Thymus (tissue), 14 donors: ENCODE measurements at places on chromosomes 1 and 21.

DNA sequence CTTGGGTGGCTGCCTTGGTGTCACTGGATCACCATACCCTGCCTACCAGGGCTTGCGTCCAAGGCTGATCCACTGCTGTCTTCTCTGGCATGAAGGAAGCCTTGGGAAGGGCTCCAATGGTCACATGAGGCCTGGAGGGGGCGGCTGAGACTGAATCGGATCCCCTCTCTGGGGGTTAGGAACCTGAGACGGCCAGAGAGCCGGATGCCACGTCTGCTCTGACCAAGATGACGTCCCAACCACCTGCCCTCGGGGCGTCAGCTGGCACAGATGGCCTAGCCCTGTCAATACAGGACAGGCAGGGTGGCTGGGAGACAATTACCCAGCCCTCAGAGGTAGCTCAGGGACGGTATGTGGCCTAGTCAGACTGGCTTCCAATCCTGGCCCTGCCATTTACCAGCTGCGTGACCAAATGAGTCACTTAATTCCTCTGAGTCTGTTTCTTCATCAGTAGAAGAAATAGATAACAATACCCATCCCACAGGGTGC lies 5.4 kb downstream of the TRIM62 start:
- no peak for DNase-seq
- no peak overlapping the region for H3K4me3 ChIP-seq
- peaks cover 3% of the 10 kb centered on the region for H3K36me3 ChIP-seq
- H3K27ac ChIP-seq: no peak overlapping the region
- no peaks in the 10 kb centered on the region for H3K4me1 ChIP-seq
- H3K27me3 ChIP-seq: no peaks in the 10 kb centered on the region

DNA sequence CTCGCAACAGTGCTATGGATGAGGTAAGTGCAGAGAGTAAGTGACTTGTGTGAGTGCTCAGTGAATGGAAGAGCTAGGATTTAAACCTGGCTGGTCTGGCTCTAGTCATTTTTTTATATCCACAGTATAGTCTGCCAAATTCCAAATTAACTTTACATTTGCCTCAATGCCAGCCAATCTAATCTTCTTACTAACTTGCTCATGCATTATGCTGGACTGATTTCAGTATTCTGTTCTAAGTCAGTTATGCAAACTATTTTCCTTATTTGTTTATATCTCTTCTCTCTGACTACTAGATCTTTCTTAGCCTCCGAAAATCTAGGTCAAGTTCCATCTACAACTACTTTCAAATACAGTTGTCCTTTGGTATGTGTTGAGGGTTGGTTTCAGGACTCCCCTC lies 133.3 kb downstream of the XPR1 start:
- DNase-seq: no peak
- no peak overlapping the region for H3K27ac ChIP-seq
- no peaks in the 10 kb centered on the region for H3K36me3 ChIP-seq
- H3K4me3 ChIP-seq: no peak overlapping the region
- no peaks in the 10 kb centered on the region for H3K27me3 ChIP-seq

DNA sequence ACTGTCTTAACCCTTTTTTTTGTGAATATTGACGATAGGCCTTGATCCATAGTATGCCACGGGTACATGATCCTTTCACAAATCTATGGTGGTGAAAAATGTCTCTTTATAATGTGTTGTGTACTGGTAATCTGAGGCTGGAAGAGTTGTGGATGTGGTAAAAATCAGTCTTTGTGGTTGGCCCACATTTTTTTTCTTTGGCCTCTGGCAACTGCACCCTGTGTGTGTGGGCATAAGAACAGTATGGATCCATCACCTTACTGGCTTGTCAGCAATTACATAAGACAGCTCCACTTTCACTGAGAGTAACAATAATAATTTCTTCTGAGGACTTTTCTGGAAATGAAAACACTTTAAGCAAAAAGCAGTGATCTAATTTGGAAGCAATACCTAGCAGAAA lies 101.6 kb downstream of the GABPA start:
- H3K4me3 ChIP-seq: no peak overlapping the region
- no peaks in the 10 kb centered on the region for H3K36me3 ChIP-seq
- no peak overlapping the region for H3K27ac ChIP-seq
- H3K27me3 ChIP-seq: no peaks in the 10 kb centered on the region
- DNase-seq: no peak

DNA sequence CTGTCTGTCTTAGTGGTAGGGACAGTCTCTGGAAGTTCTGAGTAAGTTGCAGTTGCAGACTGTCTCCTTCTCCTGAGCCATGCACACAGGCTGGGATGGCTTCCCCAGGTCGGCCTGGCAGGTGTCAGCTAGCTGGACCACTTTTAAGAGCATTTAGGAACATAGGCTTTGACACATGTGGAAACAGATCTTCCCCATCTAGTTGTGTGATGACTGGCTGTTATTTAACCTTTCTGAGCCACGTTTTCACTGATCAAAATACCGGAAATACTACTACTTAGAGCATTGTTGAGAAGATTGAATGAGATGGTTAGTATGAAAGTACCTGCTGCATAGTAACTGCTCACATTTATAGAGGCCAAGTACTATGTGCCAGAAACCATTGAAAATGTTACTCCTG lies 6.2 kb upstream of the MAPKAPK2 start:
- H3K27me3 ChIP-seq: no peaks in the 10 kb centered on the region
- DNase-seq: no peak
- H3K4me3 ChIP-seq: no peak overlapping the region
- no peak overlapping the region for H3K27ac ChIP-seq

DNA sequence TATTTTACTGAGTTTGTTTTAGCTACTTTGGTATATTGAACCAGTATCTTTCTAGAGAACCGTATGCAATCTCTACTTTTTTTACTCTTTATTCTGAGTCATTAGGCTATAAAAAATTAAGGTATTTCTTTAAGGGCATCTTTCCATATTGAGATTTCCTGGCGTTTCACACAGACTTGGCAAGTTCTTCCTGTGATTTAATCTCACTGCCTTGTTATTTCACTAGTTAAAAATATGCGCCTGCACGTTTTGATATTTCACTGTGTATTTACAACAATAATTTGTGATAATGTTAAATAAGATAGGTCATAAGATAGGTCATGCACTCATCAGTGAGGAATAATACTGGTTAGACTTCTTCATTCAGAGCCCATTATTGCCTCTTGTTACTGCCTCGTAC lies 16.2 kb upstream of the CR1L start:
- H3K36me3 ChIP-seq: no peaks in the 10 kb centered on the region
- H3K4me1 ChIP-seq: no peaks in the 10 kb centered on the region
- H3K27ac ChIP-seq: no peak overlapping the region
- H3K4me3 ChIP-seq: no peak overlapping the region
- DNase-seq: no peak

GRCh38 chr1:25520446-25521061 lies 22.9 kb upstream of the LDLRAP1 start:
- peaks cover 4% of the 10 kb centered on the region for H3K27me3 ChIP-seq
- no peak overlapping the region for H3K27ac ChIP-seq
- no peaks in the 10 kb centered on the region for H3K4me1 ChIP-seq
- H3K36me3 ChIP-seq: no peaks in the 10 kb centered on the region
- H3K4me3 ChIP-seq: no peak overlapping the region
- DNase-seq: peak; percentile 53

DNA sequence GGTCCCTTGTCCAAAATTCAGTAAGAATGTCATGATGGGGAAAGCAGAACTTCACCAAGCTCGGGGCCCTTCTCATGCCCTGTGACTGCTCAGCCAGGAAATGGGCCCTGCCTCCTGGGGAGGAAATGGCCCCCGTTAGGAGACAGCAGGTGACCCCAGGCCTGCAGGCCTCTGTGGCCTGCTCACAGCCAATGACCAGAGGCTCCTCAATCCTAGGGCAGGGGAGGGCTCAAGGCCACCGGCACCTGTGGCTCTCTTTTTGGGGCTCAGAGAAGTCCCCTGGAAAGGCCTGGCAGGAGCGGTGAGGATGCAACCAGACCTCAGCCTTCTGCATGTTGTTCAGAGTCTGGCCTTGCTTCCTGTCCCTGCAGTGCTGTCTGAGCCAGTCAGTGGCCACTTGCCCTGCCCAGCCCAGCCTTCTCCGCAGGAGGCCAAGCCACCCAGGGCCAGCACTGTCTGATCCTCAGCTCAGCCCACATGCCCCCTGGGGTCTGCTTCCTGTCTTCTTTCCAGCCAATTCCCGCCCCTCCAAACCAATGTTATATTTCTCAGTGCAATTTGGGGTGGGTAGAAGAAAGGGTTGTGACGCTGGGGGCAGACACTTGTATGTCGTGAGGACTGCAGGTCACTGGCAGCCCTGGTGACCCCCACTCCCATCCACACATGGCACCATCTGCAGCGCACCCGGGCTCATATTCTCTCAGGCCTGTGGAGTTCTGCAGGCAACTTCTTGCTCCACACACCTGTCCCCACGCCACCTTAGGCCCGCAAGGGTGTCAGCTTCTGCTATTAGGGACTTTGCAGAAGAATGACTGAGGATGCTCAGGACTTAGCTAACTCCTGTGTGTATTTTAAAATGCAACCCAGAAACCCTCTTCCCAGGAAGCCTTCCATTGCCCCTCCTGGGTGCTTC lies 83.6 kb downstream of the ITPKB start:
- H3K27me3 ChIP-seq: no peaks in the 10 kb centered on the region
- H3K4me3 ChIP-seq: no peak overlapping the region
- peak overlapping the region; percentile 72 for H3K27ac ChIP-seq
- peaks cover 37% of the 10 kb centered on the region for H3K36me3 ChIP-seq
- DNase-seq: no peak

GRCh38 chr21:27535188-27535587 lies 568.3 kb upstream of the ADAMTS5 start:
- DNase-seq: no peak
- no peaks in the 10 kb centered on the region for H3K4me1 ChIP-seq
- no peaks in the 10 kb centered on the region for H3K36me3 ChIP-seq
- H3K27me3 ChIP-seq: no peaks in the 10 kb centered on the region

GRCh38 chr21:25944672-25945213 lies 210.0 kb downstream of the GABPA start:
- no peaks in the 10 kb centered on the region for H3K4me1 ChIP-seq
- no peaks in the 10 kb centered on the region for H3K36me3 ChIP-seq

DNA sequence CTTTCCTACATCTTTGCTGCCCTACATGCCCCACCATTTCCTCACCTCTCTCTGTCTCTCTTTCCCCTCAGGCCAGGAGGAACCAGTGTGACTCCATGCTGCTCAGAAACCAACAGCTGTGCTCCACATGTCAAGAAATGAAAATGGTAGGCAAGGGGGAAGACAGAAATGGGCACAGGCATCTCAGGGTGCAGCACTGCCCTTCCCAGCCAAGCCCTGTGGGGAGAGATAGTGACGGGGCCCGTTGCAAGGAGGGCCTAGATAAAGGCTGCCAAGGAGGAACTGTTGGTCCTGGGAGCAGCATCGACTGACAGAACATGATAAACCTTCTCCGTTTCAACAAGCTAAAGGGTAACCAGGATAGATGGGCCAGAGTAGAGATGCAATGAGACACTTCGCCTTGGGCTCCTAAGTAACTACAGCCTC lies 12.5 kb upstream of the PIGC start:
- no peaks in the 10 kb centered on the region for H3K27me3 ChIP-seq
- H3K27ac ChIP-seq: no peak overlapping the region
- DNase-seq: no peak
- no peaks in the 10 kb centered on the region for H3K4me1 ChIP-seq
- H3K4me3 ChIP-seq: no peak overlapping the region

DNA sequence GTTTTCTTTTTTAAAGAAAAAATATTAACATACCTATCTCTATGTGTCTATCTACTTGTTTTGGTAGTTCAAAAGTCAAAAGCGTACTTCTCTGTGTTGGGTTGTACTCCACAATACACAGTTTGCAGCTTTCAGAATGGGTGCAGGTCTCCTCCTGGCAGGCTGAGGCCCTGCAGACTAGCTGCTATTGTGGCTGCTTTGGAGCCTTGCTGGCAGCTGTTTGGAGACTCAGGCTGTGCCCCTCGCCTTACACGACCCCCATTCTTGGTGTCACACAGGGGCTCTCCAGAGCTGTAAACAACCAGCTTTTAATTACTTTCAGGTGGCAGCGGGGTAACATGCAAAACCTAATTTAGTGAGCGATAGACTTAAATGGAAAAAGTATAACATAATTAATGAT lies 160.4 kb downstream of the DSCAM start:
- no peaks in the 10 kb centered on the region for H3K27me3 ChIP-seq
- H3K36me3 ChIP-seq: no peaks in the 10 kb centered on the region
- no peaks in the 10 kb centered on the region for H3K4me1 ChIP-seq
- DNase-seq: no peak
- no peak overlapping the region for H3K27ac ChIP-seq
- no peak overlapping the region for H3K4me3 ChIP-seq

GRCh38 chr1:172507741-172508140 lies 25.2 kb upstream of the SUCO start:
- no peaks in the 10 kb centered on the region for H3K27me3 ChIP-seq
- H3K36me3 ChIP-seq: no peaks in the 10 kb centered on the region
- no peak for DNase-seq
- H3K4me1 ChIP-seq: no peaks in the 10 kb centered on the region
- no peak overlapping the region for H3K4me3 ChIP-seq
- no peak overlapping the region for H3K27ac ChIP-seq

DNA sequence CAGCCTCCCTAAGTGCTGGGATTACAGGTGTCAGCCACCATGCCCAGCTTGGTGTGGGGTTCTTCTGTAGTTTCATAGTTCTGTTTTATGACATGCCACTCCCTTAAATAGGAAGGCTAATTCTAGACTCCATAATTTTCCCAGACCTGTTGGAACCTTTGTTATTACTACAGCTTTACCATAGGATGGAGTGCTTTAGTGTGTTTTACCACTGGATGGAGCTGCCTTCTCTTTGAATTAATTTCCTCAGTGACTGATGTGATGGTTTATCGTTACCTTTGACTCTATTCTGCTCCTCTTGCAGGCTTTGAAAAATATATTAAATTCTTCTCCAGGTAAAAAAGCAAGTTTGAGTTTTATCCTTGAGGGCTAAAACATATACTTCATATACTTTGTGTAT lies 84.6 kb upstream of the NEK7 start:
- no peak overlapping the region for H3K4me3 ChIP-seq
- H3K27me3 ChIP-seq: no peaks in the 10 kb centered on the region
- no peaks in the 10 kb centered on the region for H3K36me3 ChIP-seq
- H3K4me1 ChIP-seq: no peaks in the 10 kb centered on the region
- DNase-seq: no peak
- no peak overlapping the region for H3K27ac ChIP-seq

DNA sequence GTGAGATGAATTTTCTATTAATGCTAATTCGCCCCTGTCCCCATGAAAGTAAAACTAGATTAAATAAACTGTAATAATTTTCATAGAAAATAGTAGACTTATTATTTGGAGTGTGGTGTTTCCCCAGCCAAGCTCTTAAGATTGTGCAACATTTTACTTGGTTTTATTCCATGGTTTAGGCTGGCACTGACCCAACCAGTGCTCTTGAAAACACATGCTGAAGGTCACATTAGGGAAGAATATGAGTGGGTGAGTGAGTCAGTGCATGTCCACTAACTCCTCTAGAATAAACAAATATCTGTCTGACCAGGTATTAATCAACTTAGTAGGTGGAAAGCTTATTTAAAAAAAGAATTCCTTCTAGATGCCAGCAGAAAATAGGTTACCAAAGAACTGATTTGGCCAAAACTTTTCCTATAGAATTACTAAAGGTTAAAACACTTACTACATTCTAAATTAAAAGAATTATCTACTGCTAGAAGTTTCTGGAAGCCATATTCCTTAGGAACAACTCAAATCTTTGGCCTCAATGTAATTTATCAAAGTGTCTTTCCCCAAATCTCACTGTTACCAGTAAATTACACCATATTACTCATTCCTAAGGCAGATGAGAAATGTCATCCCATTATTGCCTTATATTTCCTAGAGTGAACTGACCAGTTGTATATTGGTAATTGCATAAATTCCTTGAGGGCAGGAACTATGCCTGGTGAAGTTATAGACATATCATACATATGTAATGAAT lies 89.7 kb upstream of the RGS1 start:
- H3K27ac ChIP-seq: no peak overlapping the region
- no peak for DNase-seq
- no peaks in the 10 kb centered on the region for H3K36me3 ChIP-seq
- no peak overlapping the region for H3K4me3 ChIP-seq
- H3K27me3 ChIP-seq: no peaks in the 10 kb centered on the region
- H3K4me1 ChIP-seq: no peaks in the 10 kb centered on the region
